Hippocampal formation (tissue), 2 donors: ENCODE measurements at places on chromosomes 5 and 9.

DNA sequence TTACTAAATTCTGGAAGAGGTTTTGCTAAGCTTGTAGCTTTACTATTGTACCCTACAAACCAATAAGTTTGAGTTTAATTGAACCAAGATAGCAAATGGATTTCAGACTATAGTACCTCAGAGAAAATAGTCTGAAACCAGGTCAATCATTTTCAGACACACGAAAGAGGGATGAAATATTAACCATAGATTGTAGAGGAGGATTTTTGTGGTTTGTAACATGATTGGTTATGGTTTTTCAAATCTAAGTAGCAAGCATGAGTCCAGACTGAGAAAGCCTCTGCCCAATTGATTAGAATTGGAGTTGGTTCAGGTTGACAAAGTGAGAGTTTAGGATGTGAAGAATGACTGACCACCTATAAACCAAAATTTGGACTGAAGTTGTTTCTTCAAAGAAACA lies 562.7 kb upstream of the DMAC1 start:
- DNase-seq = no peak

- DNase-seq = no peak
These were observed 661.8 kb upstream of the RGMB start for GRCh38 chr5:98111686-98112085.

DNA sequence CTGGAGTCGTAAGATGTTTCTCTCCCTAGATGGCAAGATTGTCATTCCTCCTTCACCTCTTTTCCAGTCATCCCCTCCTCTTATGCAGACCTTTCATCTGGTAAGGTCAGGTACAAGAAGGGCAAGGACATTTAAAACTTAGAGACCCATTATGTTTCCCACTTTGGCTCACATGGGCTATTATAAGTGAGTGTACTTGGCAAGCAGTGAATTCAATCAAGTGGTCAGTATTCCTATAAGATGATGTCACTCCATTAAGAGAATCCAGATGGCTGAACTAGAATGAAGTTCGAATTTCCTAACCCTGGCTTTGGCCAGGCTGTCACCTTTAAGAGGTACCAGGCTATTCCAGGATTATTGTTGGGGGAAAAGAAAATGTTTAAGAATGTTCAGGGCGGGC lies 32.2 kb downstream of the ZNF131 start:
- DNase-seq = no peak

GRCh38 chr9:132597073-132597775 lies 14.8 kb downstream of the BARHL1 start:
- no peak for DNase-seq

- DNase-seq = no peak
These were observed 183.2 kb downstream of the TLR4 start for GRCh38 chr9:117887383-117887782.

- no peak for DNase-seq
These were observed 38.9 kb upstream of the SLIT3 start for GRCh38 chr5:169339869-169340268.

DNA sequence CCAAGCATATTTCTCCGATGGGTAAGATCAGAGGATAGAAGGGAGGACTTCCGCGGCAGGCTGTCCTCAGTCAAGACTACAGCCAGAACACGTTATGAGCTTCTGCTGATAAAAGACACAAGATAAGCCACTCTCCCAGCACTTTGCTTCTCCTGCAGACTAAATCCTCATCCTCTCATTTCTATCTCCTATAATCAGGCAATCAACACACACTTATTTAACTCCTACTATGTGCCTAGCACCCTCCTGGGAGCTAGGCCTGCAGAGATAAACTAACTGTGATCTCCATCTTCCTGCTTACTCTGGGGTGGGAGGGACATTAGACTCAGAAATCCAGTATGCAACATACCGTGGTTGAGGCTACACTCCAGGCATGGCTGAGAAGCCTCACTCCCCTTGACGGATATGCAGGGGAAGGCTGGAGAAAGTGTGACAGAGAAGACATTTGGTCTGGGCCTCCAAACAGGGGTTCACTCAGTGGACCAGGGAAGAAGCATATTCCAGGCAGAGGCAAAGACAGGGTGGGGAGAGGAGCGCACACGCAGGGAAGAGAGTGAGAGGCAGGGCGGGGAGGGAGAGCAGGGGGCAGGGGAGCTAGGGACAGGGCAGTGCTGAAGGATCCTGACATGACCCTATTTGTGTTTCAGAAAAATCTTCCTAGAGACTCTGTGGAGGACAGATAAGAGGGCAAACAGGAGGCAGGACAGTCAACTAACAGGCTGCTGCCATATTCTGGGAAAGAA lies 274.1 kb downstream of the DENND1A start:
- DNase-seq = no peak

DNA sequence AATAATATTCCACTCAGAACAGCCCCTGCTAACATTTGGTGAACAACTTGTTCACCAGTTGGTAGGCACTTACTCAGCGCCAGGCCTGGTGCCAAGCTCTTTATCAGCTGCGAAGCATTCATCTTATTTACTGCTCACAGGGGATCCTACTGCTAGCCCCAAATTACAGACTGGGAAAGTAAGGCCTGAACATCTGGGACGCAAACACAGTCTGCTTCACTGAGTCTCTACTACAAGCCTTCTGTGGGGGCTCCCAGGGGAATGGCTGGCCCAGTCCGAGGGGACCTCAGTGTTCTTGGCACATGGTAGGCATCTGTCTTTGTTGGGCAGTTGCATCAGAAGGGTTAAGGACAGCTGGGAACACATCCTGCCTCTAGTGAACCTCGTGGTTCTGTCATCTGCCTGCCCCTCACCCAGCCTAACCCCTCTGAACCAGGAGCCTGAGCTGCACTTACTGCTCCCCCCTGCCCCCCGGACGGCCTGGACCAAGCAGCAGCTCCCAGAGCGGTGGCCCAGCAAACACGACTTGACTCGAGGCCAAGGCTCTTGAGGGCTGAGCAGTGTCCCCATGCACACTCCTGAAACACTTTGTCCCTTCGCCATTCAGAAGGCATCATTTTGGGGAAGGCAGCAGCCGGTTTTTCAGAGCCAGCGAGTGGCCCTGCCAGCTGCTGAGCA lies at the start of gene PHYHD1:
TSS of gene PHYHD1 (plus strand) at position 602 of the 678 bp plus-strand sequence. CDS start 1,342 bp downstream, outside the sequence.
- peak; percentile 66 for DNase-seq

- no peak for DNase-seq
These were observed 212.6 kb upstream of the TARS1 start for GRCh38 chr5:33228149-33228548.

- DNase-seq = peak; percentile 95
These were observed 34.4 kb downstream of the FAM240B start for GRCh38 chr9:38685535-38685934.

DNA sequence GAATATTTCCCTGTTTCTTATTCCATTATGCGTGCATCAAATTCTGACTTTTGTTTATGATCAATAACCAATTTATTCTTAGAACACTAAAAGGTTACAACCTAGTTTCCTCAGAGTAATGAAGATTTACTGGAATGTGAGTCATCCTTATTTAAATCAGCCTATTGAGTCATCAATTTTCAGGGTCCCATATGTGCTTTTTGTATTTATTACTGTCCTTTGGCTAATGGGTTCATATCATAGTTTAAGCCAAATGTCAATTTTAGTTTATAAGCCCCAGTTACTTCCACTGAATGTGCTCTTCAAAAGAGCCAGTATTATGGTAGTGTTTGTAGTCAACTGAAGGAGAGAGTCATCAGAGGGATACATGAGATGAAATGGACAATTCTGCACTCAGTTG lies 359.2 kb downstream of the PRR16 start:
- no peak for DNase-seq
